ENCODE measurements at places on chromosomes 2 and 18.

GRCh38 chr2:100831158-100831750 is 11.3 kb downstream of the NPAS2 start:
- DNase-seq: no peak

GRCh38 chr2:102983786-102984185 is 222.0 kb downstream of the TMEM182 start:
- DNase-seq: no peak

- DNase-seq: no peak
These were observed 17.8 kb downstream of the D2HGDH start for GRCh38 chr2:241752253-241752652.

DNA sequence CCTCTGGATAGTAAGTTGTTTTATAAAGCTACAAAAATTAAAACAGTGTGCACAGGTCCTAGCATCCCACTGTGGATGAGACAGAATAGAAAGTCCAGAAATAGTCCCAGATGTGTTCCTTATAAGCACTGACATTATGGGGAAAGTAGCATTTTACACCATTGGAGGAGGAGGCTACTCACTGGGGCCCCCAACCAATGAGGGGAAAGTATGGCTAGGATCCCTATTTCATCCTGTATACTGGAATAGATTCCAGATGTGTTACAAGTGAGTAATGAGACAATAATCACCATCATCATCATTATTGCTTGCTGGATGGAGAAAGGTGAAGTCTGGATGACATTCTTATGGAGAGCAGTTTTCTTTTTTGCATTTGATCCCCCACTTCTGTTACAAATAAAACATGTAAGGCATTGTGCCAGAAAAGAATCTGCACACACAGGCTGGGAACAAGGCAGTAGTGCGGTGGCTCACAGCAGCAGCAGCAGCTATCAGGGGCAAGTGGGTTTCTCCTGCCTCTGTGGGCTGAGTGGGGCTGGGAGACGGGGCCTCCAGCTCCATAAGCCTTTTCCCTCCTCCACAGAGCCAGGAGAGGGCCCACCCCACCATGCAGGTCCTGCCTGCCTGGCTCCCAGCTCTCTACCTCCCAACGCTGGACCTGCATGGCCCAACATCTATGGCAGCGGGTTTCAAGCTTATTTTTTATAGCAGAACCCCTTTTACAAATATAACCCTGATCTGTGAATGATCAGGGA is 5.0 kb downstream of the ARID5A start:
- no peak for DNase-seq

- DNase-seq: no peak
These were observed 24.7 kb upstream of the LRRC30 start for GRCh38 chr18:7206217-7206616.

DNA sequence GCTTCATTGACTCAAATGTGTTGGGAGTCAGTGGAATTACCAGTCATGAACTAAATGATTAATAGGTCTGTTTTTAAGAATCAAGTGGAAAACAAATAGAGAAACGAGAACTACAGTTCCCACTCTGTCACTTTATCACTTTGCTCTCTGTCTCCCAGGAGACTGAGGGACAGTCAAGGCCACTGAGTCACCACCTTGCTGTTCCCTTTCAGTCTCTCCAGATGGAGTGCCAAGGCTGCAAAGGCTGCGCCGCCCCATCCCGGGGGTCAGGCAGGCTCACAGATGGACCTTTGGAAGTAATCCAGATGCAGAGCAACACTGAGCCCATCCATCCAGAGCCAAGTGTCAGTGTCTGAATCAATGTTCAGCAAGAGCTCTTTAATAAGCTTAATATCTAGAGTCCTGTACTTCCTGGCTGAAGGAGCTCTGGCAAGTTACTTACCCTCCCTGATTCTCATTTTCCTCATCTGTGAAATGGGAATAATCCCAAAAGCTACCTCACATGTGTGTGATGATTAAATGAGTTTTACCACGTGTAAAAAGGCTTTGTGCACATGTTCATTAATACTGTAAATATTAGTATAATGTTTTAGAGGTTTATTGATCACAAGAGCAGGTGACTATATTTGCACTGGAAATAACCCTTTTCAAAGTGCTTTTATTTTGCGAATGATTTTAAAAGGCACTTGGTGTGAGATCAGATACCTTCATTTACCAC is 43.0 kb upstream of the EFEMP1 start:
- DNase-seq: no peak

DNA sequence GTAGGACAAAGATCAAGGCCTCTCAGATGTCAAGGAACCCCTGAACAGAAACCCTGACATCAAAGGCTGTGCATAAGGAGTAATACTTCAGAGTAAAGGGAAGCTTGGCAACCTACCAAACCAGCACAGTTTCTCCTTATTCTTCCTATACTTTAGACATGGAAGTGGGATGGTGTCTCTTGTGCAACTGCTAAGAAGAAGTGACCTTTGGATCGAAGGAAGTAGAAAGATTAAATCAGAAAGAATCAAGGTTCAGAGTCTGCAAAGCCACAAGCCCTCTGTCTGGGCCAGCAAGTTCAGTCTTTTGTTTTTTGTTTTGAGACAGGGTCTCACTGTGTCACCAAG is 66.2 kb upstream of the SLC39A10 start:
- DNase-seq: no peak

DNA sequence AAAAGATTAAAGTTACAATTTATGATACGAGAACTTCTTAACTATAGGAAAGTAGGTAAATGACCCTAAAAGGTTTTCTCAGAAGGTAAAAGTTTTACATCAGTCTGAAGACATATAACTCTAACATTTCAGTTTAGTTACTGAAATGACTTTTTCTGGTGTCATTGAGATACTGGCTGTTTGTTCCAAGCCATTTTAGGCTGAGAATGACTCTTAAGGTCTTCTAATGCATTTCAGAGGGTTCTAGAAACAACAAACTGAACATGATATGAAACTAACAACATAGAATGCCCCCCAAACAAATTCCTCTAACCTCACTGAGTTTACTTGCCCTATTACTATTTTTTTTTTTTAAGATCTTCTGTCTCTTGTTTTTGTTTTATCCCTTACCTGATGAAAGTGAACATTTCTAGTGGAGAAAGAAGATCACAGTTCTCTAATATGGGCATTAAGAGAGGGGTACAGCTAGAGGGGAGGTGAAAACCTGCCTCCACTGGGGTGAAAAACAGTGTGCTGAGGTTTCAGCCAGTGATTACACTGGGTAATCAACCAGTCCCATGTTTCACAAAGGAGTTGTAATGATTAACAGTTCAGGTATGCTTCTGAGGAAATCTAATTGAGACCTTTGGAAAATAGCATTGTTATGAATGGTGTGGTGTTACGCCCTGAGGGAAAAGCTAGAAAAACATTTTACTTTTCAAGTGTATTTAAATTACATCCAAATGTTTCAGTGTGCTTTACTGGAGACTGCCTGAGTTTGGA is 11.2 kb downstream of the NABP1 start:
- no peak for DNase-seq

GRCh38 chr18:45727068-45727467 is 3.1 kb downstream of the SLC14A1 start:
- no peak for DNase-seq

DNA sequence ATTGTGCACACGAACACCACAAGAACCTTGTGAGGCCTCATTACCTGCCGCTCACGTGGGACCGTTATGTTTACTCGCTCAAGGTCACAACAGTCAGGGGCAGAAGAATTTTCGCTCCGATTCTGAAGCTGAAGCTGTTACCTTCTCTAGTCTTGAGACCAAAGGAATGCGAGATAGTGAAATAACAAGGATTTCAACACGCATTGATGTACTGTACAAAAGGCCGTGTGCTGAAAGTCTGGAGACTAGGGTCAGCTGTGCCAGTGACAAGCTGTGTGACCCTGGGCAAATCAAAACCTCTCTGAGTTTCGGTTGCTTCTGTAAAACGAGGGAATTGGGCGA is 583 bp downstream of the NEMP2 start:
- no peak for DNase-seq

- DNase-seq: no peak
These were observed 212.5 kb upstream of the HAAO start for GRCh38 chr2:43004879-43005244.

GRCh38 chr2:46720592-46721185 is 194.9 kb downstream of the MCFD2 start:
- DNase-seq: no peak

GRCh38 chr2:1371082-1371481 is 42.2 kb upstream of the TPO start:
- DNase-seq: no peak

DNA sequence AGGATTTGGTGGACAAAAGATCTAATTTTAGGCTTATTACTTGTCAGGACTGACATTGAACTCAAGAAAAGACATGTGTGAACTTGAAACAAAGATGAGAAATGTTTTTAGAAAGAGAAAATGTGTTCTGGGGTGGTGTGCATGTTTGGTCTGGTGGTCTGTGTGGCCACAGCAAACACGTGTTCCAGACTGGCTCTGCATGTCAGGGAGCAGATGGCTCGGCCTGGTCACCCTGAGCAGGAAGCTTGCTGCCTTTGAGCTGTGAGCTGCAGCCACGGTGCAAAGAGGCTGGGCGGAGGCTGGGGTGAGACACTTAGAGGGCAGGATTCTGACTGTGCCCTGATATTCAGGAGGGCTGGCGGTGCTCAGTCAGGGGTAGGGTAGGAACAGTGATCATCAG is 186.1 kb downstream of the CTIF start:
- no peak for DNase-seq

- DNase-seq: no peak
These were observed 1.4 kb downstream of the ITGA6 start for GRCh38 chr2:172428832-172429210.

DNA sequence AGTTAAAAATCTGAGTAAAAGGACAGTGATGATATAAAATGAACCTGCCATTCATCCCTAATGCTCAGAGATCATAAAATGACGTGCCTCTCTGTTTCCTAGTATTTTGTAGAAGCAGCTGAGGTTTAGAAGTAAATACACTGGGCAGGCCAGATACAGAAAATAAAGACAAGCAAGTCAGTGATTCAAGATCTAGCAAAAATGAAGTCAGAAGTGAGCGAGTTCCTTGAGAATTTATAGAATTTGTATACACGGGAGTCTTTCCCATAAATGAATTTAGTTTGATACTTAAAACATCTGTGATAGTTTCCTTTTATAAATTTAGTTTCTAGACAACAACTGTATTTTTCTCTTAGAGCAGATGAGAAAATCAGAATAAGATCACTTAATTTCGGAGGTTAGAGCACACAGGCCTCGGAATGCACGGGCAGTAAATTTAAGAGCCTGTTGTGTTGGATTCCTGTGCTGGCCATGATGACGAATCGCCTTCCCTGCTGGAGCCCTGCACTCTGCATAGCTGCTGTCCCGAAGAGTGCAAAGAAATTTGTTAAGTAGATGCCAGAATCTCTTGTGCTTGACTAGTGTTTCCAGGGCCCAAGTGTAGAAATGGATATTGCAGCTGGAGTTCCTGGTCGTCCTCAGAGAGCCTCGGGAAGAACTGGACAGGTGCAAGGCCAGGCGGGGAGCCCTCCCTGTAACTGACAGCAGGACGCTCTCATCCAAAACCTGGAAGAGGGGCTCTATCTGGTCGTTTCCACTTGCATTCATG is 83.7 kb upstream of the RBM44 start:
- no peak for DNase-seq

- no peak for DNase-seq
These were observed 57.0 kb upstream of the FAM237A start for GRCh38 chr2:206585335-206585734.

DNA sequence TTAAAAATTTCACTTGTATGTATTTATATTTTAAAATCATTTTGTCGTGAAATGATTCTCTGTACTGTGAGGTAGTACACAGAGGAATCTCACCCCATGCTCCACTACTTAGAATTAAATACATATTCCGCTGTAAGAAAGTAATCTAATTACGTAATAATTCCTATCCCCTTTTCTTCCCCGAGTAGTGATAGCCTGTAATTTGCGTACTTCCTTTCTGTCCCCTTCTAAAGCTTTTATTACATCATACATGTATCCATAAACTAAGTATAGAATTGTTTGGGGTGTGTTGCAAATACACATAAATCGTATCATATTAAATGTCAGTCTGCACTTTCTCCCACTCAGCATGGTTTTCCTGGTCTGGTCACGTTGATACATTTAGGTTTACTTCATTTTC is 12.4 kb upstream of the CHCHD5 start:
- no peak for DNase-seq

GRCh38 chr2:225797394-225797793 is 397.9 kb downstream of the NYAP2 start:
- DNase-seq: no peak

DNA sequence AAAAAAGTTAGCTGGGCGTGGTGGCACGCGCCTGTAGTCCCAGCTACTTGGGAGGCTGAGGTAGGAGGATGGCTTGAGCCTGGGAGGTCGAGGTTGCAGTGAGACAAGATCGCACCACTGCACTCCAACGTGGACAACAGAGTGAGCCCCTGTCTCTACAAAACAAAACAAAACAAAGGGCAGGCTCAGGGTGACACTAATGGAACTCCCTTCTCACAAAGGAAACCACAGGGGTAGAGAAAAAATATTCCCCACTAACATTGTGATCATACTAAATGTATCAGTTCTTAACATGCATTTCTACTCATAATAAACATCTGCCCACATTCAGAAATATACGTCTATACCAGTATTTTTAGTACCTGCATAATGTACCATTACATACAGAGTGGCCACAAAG is 21.1 kb downstream of the STAM2 start:
- DNase-seq: no peak

DNA sequence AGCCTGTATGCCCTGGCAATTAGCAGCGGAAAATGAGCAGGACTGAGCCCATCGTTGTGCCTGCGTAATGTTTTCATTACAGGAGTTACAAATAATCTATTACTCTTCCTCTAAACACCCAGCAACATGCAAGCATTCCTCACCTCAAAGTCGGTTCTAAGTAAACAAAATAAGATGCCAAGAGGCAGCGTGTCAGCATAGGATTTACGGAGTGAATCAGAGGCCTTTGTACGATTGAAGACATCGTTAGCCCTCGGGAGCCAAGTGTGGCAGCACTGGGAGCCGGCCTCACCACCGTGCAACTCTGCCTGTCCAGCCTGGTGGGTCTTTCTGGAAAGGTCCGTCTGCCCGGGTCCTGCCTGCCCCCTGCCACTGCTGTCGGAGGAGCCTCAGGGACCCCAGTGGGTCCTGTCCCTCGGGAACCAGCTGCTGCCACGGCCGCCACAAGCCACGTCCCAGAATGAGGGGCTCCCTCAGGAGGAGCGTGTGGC is 80.1 kb upstream of the CTDP1 start:
- no peak for DNase-seq

GRCh38 chr2:43073401-43073825 is 153.0 kb downstream of the ZFP36L2 start:
- DNase-seq: no peak

GRCh38 chr2:176270100-176270750 is 983 bp downstream of the MTX2 start:
- no peak for DNase-seq

DNA sequence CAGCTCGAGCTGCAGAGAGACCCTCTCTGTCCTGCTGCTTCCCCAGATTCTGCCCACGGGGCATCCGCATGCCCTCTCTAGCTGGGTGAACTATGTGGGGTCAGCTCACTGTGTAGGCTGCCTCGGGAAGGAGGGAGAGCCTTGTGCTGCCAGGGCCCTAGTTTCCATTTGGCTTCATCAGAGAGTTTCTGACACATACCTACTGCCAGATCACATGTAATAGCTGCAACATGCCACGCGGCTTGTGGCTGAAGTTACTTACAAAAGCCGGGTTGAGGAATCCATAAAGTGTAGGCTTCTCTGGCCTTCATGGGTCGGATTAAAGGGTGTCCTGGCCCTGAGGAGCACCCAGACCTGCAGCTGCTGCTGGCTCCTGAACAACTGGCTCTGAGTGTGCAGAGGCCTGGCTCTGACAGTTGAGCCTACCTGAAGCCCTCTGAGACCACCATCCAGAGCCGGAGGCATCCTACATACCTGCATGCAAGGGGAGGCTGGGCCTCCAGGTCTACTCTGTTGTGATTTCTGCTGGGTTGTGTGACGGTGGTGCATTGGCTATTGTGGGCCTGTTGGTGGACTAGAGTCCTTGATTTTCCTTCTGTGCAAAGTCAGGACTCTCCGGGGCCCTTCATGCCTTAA is 130.0 kb downstream of the SH3RF3 start:
- no peak for DNase-seq
